ENCODE measurements at places on chromosomes 12 and 14. TPM values are rescaled to one million over a fixed set of nuclear protein-coding genes. Genes with fewer than 3 reads are reported as not detected.

The VRTN gene
- total RNA-seq, result not detected

DNA sequence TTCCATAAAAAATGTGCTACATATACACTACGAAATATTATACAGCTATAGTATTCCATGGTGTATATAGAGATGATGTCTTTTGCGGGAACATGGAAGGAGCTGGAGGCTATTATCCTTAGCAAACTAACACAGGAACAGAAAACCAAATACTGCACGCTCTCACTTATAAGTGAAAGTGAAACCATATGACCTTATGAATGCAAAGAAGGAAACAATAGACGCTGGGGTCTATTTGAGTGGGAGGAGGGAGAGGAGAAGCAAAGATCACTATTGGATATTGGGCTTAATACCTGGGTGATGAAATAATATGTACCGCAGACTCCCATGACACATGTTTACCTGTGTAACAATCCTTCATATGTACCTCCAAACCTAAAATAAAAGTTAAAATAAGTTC is 142.8 kb downstream of the LRFN5 start:
- DNase-seq, result no peak

DNA sequence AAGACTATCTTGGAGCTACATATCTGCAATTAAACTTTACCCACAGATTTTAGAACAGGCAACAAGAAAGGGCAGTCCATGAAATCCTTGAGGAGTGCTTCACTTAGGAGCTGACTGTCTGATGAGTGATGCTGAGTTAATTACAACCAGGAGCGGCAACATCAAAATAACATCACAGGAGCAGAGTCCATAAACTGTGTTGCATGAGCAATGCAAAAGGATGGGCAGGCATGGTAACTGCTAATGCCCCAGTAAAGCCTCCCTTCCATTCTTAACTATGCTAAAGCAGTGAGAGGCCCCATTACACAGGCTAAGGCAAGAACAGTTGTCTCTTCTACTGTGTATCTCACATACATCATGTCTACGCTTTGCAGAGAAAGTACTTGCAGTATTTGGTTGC is 156.6 kb downstream of the PAX9 start:
- DNase-seq, result no peak

- no peak for DNase-seq
Measured at GRCh38 chr14:57291692-57292647, 23.2 kb downstream of the AP5M1 start.
